ENCODE measurements at places on chromosomes 4 and X.
A peak's percentile ranks its signal among the peaks of the same experiment; 100 is the strongest.

GRCh38 chrX:28124416-28124815 is 143.2 kb upstream of the DCAF8L1 start:
- no peak for DNase-seq

DNA sequence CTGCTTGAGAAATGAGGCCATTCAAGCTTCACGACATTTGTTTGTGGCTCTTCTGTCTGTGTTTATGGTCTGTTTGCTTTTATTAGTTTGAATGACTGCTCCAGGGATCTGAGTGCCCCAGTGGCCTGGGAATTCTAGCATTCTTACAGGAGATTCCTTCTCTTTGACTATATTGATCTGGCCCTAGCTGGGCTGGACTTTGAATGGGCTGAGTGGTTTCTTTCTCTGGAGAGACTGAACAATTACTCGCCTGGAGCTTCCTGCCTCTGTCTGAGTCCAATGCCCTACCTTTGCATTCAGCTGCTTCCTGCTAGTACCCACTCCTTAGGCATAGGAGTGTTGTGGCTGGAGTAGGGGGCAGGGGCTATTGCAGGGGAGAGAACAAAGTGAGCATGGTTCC is 51.2 kb upstream of the EDA start:
- no peak for DNase-seq

GRCh38 chr4:65893271-65893670 is 223.0 kb upstream of the EPHA5 start:
- no peak for DNase-seq

DNA sequence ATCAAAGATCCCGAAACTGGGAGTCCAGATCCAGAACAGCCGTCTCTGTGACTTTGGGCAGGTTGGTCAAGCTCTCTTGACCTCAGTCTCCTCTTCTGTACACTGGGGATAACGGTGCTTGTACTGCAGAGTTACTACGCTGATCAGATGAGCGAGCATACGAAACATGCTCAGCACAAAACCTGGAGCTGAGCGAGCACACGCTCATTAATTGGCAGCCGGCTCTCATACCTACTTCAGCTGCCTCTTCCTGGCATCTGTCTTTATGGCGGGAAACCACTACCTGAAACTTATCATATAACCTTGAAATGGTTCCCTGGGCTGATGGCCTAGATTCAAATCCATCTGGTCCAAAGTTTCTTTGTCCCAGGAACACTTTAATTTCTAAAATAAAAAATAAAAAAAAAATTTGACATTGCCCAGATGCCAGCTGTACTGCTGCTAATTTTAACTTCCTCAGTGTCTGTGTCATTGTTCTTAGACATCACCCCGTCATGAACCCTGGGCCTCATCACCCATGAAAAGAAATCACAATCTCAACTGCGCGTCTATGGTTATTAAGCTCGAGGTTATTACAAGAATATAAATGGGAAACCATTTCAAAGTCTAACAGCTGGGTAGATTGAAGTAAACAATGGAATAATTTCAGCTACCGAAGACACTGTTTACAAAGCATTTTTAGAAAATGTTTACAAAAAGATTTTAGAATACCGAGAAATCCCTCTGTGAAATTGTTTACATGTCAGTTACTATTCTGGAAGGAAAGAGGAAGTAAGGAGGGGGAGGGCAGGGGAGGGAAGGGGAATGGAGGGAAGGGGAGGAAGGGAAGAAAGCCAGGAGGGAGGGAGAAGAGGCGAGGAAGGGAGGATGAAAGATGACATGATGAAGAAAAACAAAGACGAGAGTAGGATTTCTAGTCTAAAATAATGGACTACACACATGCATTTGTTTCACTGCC is 49.0 kb downstream of the CRMP1 start:
- no peak for DNase-seq

GRCh38 chr4:18463987-18464559 is 442.5 kb upstream of the LCORL start:
- no peak for DNase-seq

DNA sequence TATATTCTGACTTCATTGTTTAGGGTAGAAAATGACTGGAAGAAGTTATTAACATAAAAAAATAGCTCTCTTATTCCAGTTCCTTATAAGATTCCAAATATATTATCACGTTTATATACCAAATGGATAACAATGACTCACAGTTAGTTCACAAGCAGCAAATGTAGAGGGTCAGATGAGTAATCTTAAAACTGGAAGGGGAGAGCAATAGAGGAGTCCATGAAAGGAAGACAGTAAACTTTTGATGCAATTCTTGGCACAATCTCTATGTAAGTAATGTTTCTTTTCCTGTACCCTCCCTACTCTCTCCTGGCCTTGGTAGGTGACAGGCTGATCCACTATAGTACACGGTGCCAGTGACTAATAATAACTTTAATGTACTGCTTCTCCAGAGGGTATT is 259.0 kb upstream of the TRPC5 start:
- DNase-seq, result no peak

- no peak for DNase-seq
These were observed 279.3 kb downstream of the INPP4B start for GRCh38 chr4:142566777-142567176.

GRCh38 chr4:172898715-172899114 is 269.9 kb upstream of the GALNT7 start:
- no peak for DNase-seq

- DNase-seq, result no peak
These were observed 45.2 kb upstream of the SLC39A8 start for GRCh38 chr4:102390438-102390837.

DNA sequence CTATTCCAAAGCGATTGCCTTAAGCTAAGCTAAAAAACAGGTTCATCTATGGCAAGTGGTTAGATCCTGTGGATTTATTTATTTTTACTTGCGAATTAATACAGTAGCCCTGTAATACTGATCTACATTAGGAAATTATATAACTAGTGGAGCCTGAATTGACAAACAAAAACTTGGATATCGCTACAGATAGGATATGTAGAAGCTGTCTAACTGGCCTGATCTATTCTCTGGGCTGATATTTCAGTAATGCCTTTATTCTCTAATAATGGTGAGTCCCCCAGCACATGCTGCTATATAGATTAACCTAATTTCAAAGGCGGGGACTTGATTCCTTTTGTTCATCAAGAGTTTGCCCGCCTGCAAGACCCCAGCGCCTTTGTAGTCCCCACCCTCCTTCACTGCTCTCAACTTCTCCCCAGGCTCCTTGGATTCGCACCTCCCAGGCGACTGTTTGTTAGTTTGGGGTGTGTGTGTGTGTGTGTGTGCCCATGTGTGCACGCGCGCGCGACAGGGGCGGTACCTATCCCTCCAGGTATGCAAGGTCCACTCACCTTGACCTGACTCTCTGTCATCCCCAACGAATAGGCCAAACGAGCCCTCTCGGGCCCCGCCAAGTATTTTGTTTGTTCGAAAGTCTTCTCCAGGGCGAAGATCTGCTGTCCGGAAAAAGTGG is 3.8 kb downstream of the NKX6-1 start:
- no peak for DNase-seq

- no peak for DNase-seq
These were observed 730.8 kb downstream of the IL1RAPL1 start for GRCh38 chrX:29318012-29318411.

DNA sequence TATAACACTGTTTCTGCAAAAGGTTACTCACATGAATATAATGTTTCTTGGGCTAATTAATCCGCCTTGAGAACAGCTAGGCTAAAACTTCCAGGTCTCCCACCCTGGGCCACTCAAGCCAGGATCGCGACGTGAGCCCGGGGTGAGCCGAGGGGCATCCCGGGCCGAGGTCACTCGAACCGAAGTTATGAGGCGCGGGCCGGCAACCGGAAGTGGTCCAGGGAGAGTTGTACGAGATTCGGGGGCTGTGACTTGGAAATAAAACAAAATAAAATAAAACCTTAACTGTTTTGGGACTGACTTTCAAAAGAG is 317 bp downstream of the CMC4 start:
- DNase-seq, result no peak

GRCh38 chr4:34250562-34250961 is 1993.8 kb downstream of the ARAP2 start:
- DNase-seq, result no peak

DNA sequence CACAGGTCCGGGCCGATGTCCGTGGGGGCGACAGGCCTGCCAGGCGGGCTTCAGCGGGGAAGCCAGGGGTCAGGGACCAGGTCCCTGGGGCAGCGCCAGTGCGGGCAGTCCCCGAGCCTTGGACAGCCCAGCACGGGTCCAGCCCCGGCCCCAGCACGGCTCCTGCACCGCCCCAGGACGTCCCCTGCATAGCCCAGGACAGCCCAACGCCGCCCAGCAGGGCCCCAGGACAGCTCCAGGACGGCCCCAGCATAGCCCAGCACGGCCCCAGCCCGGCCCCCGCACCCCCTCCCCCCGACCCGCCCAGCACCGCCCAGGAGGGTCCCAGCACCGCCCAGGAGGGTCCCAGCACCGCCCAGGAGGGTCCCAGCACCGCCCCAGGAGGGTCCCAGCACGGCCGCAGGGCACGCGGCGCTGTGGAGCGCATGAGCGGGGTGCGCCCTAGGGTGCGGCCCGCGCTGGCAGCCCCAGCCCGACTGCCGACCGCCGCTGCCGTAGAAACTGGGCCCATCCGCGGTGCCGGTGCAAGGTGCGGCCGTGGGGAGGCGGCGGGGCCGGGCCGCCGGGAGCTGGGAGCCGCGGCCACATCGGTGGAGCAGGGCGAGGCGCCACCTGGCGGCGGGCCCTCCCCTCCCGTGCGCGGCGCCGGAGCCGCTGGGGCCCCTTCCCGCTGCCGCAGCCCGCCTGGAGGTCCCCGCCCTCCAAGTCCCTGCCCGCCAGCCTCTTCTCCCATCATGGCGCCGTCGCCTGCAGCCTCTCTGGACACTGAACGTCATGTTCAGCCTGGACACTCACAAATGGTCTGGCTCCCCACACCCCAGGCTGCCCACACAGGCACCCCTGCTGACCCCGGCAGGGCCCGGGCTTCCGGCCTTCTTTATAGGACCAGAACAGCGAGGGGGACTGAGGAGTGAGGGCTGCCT is 106.8 kb upstream of the NKX1-1 start:
- DNase-seq, result peak; percentile 63

All from activated CD4-positive, alpha-beta T cell treated with anti-CD3 and anti-CD28 coated beads, Interleukin-2, amount 50 U/mL, for 48 hours (primary cell).